GM13977 (cell line): ENCODE measurements at places on chromosomes 3 and 15.

DNA sequence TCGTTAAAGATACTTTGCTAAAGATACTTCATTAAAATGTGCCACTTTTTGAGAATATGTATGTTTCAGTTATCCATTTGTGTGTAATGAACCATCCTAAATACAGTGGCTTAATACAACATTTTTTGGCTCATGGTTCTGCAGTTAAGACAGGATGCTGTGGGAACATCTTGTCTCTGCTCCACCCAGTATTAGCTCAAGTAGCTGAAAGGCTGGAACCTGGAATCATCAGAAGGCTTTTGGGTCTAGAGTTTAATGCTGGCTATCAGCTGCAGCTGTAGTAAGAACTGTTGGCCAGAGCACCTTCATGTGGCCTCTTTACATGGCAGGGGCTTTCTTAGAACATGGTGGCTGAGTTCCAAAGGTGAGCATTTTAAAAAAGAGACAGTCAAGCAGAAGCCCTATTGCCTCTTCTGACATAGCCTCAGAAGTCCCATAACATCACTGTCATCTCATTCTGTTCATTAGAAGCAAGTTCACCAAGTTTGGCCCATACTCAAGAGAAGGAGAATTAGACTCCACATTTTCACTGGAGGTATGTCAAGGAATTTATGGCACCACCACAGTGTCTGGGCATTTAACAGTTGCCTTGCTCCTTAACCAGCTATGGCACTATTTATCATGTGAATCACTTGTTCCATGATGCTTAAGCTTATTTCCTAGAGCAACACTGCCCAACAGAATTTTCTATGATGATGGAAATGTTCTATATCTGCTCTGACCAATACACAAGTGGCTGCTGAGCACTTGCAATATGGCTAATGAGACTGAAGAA is 70.4 kb upstream of the PDZRN3 start:
- DNase-seq: no peak

GRCh38 chr3:144777906-144778305 is 806.3 kb downstream of the DIPK2A start:
- no peak for DNase-seq

GRCh38 chr3:74119221-74119620 is 494.5 kb upstream of the PDZRN3 start:
- no peak for DNase-seq

GRCh38 chr3:15923640-15924405 is 126.0 kb upstream of the ANKRD28 start:
- peak; percentile 12 for DNase-seq

GRCh38 chr3:20646425-20646824 is 460.4 kb upstream of the SGO1 start:
- no peak for DNase-seq

GRCh38 chr15:49490966-49491365 is 67.9 kb downstream of the FGF7 start:
- DNase-seq: no peak

DNA sequence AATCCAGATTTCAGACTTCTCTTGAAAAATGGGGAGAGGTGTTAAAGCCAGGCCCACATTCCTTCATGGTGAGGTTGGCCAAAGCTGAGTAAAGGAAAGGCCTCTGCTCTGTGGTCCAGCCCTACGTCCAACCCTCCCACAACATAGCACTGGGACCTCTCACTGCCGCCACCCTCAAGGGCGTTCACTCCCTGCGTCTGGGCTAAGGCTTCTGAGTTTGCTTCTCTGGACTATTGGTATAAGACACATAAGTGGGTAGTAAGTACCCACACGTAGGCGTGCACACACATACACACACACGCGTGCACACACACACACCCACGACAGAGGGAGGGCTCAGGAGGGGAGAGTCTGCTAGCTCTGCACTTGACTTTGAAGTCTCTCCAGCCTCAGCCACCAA is 80.2 kb upstream of the PXYLP1 start:
- DNase-seq: no peak

GRCh38 chr3:30059240-30059639 is 547.2 kb upstream of the TGFBR2 start:
- no peak for DNase-seq

GRCh38 chr15:71634820-71635560 is 175.4 kb upstream of the NR2E3 start:
- DNase-seq: no peak

GRCh38 chr3:56970461-56970879 is 90.0 kb upstream of the SPATA12 start:
- DNase-seq: peak; percentile 38

GRCh38 chr15:36066757-36067156 is 512.7 kb upstream of the CDIN1 start:
- no peak for DNase-seq

- no peak for DNase-seq
Measured at GRCh38 chr3:88267847-88268246, 118.1 kb downstream of the C3orf38 start.

- DNase-seq: no peak
Measured at GRCh38 chr15:63826528-63826927, 7.2 kb downstream of the HERC1 start.

- DNase-seq: peak; percentile 31
Measured at GRCh38 chr3:135023996-135024658, 229.1 kb downstream of the EPHB1 start.

DNA sequence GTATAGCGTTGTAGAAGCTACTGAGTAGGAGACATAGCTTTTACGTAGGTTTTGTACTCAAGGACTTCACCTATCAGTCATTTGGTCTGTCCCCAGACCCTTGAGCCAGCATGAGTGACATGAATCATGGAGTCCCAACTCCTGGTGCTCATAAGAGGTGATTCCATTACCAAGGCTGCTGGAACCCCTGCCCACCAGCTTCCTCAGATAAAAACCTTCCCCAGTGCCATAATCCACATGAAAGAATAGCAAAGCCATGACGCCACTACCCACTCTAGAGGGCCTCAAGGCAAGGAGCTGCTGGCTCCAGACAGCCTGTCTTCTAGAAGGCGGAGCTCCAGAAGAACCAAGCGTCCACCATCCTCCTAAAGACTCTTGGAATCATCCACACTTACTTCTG is 69.6 kb downstream of the NCEH1 start:
- no peak for DNase-seq

DNA sequence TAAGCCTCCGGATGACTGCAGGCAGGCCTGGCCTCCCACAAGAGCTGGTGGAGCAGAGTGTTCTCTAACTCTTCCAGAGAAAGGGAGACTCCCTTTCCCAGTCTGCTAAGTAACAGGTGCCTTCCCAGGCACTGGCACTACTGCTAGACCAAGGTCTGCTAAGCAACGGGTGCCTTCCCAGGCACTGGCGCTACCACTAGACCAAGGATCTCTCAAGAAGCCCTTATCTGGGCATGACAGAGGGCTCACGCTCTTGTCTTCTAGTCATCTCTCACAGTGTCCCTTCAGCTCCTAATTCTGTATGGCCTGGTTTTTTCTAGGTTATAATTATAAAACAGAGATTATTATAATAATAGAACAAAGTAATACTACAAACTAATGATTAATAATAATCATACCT is 27.8 kb downstream of the MYL3 start:
- no peak for DNase-seq

- peak; percentile 85 for DNase-seq
Measured at GRCh38 chr15:66946578-66947164, 118.7 kb upstream of the SMAD3 start.

DNA sequence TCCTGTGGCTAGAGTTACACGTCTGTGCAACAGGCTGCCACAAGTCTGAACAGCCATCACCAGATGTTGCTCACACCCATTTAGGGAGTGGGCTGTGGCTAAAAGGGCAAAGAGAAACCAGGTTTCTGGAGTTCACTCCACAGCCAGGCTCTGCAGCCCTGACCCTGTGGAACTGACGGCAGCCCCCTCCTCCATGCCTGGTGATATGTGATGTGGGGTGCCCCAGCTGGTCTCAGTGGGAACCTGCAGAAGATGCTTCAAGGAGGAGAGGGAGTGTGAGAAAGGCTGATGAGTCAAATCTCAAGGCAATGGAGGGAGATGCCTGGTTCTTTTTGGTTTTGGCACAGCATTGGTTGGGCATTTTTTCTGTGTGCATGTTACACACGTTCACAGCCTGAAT is 130.6 kb downstream of the TPRA1 start:
- DNase-seq: no peak

GRCh38 chr15:99057697-99058420 is 47.0 kb upstream of the SYNM start:
- peak; percentile 72 for DNase-seq

DNA sequence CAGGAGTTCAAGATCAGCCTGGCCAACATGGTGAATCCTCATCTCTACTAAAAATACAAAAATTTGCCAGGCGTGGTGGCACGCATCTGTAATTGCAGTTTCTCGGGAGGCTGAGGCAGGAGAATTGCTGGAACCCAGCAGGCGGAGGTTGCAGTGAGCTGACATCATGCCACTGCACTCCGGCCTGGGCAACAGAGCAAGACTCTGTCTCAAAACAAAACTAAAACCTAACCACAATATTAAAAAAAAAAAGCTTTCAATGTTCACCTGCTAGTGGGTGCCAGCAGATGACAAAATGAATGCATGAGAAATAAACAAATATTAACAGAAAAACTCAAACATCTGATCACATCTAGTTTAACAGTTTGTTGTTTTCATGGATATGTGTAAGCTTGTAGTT is 9.0 kb downstream of the SLC24A1 start:
- no peak for DNase-seq

DNA sequence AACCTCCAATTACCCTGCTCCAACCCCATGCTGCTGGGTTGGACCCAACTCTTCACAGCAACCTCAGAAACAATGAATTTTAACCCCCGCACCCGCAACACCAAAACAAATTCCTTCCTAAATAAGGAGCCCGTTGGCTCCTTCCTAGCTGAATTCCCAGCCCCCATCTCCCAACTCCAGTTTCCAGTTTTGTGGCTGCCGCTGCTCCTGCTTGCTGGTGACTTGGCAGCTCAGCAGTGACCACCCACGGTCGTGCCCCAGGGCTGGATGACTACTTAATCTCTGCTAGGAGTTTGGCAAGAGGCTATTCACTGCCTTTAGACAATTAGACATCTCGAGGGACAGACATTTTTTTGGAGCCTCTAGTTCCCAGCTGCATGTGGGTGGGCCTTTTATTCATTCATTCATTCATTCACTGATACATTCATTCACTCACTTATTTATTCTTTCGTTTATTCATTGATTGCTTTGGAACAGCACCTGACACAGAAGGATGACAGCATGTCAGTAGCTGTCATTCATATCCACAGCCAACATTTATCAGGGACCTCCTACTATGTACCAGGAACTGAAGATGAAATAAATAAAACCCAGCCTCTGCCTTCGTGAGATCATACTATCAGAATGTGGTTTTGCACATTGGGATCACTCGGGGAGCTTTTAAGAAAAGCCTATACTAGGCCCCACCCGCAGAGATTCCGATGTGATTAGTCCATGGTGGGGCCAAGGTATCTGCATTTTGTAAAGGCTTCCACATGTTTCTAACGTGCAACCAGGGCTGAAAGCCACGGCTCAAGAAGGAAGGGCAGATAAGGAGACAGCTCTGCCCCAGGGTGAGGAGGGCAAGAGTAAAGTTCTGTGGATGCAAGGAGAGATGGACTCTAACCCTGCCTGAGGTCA is 256.5 kb downstream of the SHQ1 start:
- no peak for DNase-seq

DNA sequence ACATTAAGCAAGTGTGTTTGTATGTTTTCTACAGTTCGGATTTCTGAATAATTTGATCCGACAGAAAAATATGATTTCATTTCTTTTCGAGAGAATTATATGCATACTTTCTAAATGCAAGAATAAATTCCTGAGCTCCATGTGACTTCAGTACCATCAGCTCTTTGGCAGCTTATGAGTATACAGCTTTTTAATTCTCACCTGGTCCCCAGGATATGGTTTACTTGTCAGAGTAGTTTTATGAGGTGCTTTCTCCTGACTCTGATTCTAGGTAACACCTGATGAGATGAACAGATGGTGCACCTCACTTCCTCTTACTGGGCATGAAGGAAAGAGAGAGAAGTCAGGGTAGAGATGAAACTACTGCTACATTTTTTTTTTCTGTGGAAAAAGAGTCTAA is 3.1 kb downstream of the HGD start:
- DNase-seq: no peak

DNA sequence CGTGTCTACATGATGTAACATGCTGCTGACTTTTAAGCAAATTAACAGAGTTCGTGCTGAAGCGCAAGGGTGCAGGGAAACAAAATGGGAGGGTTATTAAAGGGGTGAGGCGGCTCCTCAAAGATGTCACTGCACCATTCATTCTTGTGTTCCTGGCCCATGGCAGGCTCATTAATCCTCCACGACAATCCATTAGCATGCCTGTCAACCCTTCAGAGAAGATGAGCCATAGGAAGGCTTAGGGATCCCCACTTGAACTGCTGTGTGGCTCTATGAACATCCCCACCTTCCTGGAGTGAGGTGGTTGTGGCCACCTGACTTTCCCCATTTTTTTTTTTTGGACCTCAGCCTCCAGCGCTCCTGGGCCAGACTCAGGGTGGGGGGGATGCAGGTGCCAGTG is 45.8 kb downstream of the IGF1R start:
- DNase-seq: no peak
